ENCODE measurements at places on chromosomes 13 and 19.

DNA sequence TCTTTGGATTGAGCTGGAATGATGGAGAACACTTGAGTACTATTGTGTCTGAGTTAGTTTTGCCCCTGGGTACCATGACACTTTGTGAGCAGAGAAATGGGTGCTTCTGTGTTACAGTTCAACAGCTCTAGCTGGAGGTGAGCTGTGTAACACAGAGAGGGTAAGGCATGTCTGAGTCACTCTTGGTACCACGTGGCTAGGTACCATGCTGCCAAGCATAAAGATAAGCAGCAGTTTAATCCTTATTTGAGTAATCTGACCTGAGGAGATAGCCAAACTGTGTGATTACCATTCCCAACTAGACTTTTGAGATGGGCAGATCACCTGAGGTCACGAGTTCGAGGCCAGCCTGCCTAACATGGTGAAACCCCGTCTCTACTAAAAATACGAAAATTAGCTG lies 122.0 kb downstream of the OLFM4 start:
- DNase-seq = no peak

DNA sequence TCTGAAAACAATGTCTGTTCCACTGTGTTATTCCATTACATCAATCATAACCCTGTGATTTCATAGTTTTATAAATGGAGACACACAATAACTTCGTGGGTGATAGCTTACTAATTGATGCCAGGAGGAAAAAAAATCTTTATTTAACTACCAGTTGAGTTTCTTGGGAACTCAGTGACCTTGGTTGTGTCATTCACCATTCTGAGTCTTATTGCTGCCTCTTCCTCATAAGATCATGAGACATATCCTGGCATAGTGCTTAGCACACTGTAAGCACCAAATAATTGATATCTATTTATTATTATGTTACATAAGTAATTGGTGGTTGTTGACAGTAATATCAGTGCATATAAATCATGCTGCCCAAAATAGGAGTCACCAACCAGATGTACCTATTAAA lies 39.1 kb upstream of the SIN3B start:
- no peak for DNase-seq

- DNase-seq = no peak
Measured at GRCh38 chr19:35843676-35844481, 8.4 kb downstream of the NPHS1 start.

- DNase-seq = no peak
Measured at GRCh38 chr19:10730932-10731331, 13.1 kb downstream of the DNM2 start.

DNA sequence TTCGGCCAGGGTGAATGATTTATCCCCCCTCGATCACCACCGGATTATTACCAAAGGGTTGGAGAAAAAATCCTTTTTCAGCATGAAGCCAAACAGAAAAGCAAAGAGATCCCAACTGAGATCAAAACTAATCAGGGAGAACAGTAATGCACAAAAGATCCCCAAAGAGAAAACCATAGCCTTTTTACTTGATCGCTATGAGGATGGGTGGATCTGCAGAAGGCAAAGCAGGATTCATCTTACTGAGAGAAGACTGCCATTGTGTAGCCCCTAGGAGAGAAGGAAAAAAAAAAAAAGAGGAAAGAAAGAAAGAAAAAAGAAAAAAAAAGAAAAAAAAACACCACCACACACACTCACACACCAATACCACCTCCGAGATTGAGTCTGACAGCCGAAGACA lies at the start of gene FGF14:
Gene FGF14, minus strand, starts transcription at position 283 of the 400 bp plus-strand sequence.
- DNase-seq = no peak

DNA sequence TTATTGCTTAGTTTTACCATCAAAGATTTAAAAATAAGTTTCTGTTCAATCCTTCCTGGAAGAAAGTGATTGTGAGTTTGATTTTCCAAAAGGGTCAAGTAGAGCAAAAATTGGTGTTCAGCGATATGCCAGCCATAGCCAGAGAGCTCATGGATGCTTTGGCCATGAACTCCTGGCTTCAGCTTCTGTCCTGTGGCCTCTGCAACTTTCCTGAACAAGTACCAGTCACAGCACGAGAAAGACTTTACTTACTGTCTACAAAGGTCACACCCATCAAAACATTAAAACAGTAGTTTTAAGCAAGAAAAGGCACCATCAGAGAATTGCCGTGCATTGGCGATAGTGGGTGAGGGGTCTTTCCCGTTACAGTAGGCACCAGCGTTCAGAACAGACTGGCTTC lies 753.0 kb upstream of the SGCG start:
- no peak for DNase-seq
